GM04504 (cell line): ENCODE measurements at places on chromosomes 16 and 17.

DNA sequence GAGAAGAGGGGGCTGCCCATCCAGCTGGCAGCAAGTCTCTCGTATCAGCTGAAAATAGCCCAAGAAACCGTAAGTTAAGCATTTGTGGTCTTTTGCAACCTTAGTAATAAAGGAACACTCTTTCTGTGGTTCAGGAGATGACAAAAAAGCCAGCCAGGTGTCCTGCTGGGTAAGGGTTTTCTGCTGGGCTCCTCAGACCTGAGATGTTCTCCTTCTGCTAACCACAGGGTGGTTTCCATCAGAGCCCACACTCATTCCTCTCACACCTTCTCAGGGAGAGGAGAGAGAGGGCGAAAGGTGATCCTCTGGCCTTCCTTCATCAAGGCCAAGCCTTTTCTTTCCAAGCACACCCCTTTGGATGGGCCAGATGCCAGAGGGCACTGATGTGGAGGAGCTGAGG is 70.7 kb downstream of the TEX14 start:
- DNase-seq, result no peak

DNA sequence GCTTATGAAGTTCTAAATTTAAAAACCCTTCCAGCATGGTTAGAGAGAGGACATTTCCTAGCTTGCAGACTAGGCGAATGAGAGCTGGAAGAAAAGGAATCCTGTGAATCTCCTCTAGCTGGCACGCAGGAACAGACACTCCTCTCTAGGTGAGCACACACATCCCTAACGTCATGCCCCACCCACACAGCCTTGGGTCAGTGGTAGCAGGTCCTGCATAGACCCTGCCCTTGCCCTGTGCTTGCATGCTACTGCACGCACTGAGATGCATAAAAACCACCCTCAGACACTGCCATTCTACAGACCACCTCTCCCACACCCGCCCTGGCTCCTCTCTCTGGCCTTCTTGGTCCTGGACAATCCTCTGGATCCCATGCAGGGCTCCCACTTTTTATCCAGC is 23.5 kb downstream of the CES1 start:
- DNase-seq, result no peak

DNA sequence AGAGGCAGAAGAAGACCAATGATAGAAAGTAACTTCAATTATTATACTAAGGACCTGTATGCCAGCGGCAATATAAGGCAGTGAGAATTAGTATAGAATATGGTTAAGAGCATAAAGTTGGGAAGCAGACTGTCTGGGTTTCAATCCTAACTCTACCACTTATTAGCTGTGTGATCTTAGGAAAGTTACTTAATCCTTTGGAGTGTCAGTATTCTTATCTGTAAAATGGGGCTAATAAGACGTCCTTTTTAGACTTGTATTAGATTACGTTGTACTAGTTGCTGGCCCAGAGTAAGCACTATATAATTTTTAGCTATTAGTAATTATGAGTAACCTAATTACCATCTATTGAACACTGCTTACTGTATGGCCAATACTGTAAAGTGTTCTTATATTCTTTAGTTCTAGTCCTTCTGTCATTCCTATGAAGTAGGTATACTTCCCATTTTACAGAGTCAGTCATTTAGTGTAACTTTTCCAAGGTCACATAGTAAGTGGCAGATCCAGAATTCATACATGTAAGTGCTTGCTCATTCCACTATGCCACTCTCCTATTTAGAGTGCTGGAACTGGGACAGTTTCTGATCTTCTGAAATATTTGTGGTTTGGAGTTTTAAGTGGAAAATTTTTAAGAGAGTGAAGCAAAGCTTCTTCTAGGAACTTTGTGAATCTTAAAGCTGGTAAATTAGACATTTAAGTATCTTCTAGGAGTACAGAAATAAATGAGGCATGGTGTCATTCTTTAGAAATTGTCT is 22.5 kb downstream of the HEATR9 start:
- peak; percentile 11 for DNase-seq

GRCh38 chr16:10367616-10368188 is 18.2 kb upstream of the ATF7IP2 start:
- DNase-seq, result no peak

GRCh38 chr17:77366206-77366557 is 225.4 kb downstream of the SEC14L1 start:
- DNase-seq, result no peak

DNA sequence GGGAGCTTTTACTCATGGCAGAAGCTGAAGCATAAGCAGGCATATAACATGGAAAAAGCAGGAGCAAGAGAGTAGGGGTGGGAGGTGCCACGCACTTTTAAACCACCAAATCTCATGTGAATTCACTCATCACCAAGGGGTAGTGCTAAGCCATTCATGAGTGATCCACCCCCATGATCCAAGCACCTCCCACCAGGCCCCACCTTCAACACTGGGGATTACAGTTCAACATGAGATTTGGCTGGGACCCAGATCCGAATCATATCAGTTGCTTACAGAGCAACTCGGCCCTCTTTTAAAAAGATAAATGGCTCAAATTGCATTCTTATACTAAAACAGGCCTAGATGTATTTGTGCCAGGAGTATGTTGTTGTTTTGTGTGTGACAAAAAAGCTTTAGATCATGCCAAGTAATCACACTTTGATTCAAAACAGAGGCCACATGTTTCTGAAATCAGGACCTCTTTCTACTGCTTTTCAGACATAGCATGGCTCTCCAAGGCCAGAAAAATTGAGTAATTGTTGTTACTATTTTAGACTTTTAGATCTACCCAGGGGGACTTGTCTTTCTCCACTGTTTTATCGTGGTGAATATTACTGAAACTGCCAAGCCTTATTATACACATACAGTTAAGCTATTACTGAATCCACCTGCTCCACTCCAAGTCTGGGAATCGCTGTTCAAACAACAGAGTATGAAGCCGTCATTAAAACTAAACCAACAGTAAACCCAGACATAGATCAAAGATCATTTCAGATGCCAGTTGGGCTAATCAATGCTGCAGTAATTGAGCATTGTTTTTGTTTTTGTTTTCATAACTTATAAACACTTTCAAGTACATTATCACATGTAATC is 163.3 kb downstream of the KCNJ2 start:
- no peak for DNase-seq

DNA sequence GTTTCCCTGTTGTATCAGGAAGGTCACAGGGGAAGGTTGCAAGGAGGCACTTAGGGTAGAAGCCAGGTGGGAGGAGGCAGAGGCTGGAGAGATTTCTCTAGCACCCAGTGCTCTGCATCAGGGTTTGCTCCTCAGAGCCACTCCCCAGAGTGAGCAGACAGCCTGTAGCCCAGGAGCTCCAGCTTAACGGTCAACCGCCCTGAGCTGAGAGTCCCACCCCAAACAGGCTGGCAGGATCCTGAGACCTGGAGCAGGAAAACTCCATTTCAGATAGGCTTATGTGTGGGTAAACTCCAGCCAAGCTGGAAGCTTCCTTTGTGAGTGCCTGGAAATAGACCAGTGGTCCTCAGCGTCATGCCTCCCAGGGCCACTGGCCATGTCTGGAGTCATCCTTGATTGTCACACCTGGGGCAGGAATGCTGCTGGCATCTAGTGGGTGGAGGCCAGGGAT is 37.9 kb downstream of the MPRIP start:
- DNase-seq, result no peak

GRCh38 chr17:80362428-80363119 is 52.4 kb upstream of the ENDOV start:
- no peak for DNase-seq

DNA sequence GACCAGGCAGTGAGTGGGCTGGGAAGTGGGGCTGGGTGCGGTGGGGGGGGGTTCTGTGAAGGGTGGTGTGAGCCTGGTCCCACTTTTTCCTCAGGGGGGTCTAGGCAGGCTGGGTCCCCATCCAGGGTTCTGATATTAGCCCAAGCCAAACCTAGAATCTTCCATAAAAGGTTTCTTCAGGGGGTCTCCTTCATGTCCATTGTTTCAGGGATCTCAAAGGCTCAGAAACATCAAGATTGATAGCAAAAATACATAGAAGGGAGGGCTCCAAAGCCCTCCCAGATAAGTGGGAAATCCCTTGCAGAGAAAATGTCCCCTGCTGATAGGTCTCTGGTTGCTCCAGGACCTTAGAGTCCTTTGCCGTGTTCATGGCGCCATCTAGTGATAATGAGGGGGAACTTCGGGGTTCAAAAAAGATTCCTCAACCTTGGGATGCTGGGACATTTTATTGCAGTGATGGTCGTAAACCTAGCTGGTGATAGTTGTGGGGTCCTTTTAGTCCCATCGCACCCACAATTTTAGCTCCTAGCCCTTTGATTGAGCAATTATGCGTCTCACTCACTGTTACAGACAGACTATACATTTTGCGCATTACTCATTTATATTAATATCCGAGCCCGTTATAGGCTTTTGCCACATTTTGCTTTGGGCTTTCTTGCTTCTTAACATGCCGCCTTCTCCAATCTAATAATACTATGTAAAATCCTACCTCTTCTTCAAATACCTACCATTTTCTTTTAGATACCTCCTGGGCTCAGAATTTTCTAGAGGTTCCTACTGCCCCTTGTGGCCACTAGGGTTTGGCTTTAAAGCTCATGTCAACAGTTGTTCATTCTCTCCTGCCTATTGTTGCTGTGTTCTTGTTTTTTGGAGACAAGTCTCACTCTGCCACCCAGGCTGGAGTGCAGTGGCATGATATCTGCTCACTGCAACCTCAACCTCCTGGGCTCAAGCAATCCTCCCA is 35.1 kb downstream of the IGF2BP1 start:
- peak; percentile 66 for DNase-seq

- DNase-seq, result no peak
Measured at GRCh38 chr17:65197201-65197600, 60.0 kb downstream of the RGS9 start.

GRCh38 chr17:59396134-59396826 is 64.8 kb downstream of the YPEL2 start:
- no peak for DNase-seq

- no peak for DNase-seq
Measured at GRCh38 chr17:4425398-4425797, 8.3 kb upstream of the SPNS3 start.

GRCh38 chr16:57264950-57265371 is 19.5 kb downstream of the PLLP start:
- DNase-seq, result no peak

DNA sequence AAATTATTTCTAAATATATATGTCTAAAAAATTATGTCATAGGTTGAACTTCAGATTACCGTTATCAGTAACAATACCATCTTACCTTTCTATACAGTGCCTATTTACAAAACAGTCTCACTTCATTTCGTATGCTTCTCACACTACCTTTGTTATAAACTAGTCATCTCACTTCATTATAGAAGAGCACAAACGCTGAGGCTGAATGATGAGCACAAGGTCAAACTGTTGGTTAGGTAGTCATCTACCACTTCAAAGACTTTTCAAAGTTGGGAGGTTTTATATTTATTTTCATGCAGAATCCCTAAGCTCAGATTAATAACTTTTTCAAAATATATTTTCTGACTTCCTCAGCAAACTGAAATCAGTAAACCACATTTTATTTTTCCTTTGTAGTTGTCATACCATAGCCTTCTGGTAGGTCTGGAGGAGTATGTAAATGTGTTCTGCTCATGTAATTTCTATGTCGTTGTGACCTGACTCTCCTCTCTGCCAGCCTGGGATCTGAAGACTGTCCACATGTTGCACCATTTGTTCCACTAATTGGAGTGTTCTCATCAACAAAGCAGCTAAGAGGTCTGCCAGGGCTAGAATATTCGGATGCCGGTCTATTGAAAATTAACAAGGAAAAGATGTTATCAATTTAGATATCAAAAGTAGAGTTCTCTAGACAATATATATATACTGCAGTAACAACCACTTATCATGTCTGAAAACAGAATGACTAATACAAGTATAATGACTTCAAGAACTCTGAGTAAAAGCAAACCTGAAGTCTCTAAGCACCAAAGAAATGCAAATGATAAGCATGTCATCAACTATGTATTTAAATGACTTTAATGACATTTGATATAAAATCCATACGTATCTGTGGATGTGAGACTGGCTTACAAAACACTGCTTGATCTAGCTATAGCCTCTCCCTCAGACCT is 73.9 kb downstream of the CEP95 start:
- no peak for DNase-seq

DNA sequence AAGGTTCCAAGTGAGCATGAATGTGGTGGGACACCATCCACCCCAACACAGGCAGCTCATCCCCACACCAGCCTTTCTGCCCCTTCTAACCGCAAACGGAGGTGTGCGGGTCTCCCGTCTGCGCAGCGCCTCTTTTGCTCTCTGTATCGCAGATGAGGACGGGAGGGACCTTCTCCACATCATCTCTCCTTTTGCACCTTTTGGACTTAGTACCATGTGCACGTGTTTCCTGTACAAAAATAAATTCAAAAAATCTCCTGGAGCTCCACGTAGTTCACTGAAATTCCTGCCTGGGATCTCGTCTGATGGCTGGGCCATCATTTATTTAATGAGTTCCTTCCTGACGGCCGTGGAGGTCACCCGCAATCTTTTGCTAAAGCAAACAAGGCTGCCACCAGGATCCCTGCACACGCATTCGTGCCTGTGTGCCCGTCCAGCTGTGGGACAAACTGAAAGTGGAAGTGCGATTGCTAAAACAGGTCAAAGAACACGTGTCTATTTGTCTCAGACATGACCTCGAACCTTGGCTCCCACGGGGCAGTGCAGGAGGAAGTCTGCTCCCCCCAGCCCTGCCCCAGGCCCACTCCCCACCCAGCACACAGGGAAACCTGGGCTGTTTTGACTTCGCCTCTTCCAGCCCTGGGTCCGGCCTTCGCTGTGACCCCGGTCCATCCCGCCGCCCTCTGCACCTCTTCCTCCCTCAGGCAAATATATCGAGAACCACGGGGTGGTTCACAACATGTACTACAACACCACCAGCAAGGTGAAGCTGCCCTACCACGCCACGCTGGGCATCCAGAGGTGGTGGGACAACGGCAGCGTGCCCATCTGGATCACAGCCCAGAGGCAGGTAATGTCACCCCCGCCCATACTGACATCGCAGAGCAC is 2.3 kb downstream of the ENPP7 start:
- no peak for DNase-seq

- DNase-seq, result no peak
Measured at GRCh38 chr17:8859027-8859803, 8.3 kb downstream of the PIK3R6 start.

GRCh38 chr17:82270651-82271050 is 2.8 kb downstream of the CSNK1D start:
- no peak for DNase-seq

GRCh38 chr16:89135971-89136765 is 35.4 kb upstream of the CDH15 start:
- DNase-seq, result no peak

DNA sequence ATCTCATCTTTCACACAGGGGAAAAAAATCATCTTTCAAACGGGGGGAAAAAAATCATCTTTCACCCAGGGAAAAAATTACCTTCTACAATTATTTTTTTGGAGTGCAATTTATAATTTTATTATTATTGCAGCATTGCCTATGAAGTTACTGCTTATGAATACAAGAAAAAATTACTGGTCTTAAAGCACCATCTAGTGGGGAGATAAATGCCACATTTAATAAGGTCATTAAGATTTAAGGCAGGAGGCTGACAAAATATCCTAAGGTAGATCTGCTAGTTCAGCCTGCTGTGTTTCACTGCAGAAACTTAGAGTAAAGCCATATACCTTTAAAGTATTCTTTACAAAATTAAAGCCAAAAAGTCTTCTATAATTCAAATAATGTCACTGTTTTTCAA is 13.7 kb downstream of the SHCBP1 start:
- peak; percentile 40 for DNase-seq
